Fibroblast of skin of left quadriceps (primary cell): ENCODE measurements at places on chromosomes 1 and 21.

DNA sequence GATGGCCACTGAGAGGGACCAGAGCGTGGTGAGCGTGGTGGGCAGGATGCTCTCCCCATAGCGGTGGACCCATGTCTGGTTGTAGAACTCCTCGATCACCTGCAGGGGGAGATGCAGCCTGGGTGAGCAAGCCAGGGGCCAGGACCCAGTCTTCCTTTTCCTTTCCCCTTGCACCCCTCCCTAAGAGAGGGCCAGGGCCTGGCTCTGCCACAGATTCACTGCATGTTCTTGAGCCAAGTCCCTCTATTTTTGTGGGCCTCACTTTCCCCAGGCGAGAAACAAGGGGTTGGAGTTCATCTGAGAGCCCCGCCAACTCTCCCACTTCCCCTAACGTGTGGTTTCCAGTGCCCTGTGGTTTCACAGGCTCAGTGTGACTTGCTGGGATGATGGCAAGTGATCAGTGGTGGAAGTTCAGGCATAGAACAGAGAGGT, 27.5 kb downstream of the SLC2A1 start:
- DNase-seq = no peak

DNA sequence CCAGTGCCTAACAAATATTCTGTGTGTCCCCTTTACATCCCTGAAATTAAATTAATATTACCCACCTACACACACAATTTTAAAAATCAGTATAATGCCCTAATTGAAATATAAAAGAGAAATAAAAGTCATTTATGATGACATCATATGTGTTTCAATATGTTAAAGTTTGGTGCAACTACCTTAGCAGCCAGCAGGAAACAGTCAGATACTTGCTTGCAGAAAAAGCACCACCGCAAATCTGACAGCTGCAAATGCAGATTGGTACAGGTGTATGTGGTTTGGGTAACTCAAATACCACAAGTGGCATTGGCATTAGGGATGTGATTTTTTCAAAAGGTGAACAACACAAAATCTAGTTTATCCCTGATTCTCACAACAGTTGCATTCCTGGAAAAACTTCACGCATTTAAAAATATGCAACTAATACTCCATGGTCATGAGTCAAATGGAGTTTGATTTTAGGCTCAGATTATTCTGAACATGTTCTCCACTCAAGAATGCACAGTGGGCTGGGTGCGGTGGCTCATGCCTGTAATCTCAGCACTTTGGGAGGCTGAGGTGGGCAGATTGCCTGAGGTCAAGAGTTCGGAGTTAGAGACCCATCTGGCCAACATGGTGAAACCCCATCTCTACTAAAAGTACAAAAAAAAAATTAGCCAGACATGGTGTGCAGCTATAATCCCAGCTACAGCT, 106.3 kb downstream of the EDEM3 start:
- no peak for DNase-seq

DNA sequence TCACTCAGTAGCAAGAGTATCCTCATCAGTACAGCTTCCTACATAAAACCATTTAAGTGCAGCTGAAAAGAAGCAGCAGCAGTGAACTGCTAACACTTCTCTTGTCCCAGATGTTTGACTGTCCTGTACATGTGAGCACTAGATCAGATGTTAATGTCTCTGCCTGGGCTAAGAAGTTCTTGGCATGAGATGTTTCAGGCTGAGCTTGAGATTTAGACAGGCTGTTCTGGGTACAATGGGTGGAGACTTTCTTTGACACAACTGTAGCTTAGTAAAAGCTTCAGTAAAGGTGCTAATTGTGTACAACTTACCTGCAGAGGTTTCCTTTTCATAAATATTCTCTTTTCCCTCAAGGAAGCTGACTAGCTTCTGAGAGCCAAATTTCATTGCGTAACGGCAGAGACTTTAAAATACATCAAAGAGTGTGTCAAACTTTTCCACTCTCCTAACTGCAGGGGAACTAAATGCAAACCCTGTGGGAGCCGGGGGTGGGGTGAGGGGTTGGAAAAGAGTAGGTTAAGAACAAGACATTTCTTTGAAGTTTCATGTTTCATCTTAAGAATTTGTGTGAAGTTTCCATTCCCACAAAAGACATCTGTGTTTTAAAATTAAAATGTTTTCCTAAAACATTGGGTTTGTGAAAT, 82.1 kb upstream of the CCDC190 start:
- DNase-seq = peak; percentile 13

DNA sequence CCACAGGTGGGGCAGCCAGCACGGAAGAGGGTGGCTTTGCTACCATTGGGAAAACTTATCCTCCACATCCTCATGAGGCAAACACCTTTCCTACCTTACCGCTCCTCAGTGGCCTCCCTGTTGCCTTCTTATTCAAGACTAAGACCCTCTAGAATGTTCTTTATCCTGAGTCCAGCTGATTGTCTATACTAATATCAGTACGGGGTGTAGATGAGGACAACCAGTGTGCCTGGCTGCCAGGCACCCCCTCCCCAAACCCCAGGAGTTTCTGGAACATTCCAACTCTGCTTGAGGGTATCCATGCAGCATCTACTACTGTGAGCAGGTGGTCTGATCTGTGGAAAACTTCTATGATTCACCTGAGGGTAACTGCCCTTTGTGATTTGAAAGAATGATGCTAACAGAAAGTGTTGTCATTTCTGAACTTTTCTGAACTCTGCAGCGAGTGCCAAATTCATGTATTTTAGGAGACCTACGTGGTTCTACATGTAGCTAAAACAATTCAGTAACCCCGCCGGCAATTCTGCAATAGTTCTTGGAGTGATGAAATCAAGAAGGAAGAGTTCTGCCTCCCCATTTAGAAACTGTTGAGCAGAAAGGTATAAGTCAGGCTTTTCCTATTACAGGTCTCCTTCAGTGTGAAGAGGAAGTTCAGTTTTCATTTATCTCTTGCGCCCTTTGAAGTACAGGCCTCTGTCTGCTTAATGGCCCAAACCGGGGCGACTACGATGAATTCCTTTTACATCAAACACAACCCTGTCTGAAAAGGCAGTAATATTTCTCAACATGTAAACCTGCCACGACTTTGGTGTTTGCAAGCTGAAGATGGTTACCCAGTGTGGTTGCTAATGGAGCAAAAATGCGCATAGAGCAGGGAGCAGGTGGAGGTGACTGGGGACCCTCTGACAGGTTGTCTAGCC, 80.4 kb downstream of the RUNX1 start:
- no peak for DNase-seq

DNA sequence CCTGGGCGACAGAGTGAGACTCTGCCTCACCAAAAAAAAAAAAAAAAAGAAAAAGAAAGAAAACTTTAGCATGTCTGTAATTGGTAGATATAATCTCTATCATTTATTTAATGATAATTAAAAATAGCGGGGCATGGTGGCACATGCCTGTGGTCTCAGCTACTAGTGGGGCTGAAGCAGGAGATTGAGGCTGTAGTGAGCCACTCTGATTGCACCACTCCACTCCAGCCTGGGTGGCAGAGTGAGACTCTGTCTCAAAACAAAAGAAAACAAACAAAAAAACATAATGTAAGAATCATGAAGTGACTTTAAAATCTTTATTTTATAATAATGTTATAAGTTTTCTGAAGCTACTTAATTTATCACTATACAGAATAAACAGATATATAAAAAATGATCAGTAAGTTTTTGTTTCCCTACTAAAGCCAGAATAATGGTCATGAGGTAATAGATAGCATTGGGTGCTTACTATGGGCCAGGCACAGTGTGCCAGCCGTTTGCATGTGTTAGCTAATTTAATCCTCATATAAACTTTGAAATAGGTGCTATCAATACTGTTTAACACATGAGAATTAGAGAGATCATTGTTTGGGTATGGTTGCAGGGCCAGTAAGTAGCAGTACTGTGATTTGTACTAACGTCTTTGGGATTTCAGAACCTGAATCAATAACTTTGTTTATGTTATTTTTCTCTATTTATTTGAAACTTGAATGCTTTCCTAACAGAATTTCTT, 23.8 kb downstream of the CLIC4 start:
- no peak for DNase-seq

DNA sequence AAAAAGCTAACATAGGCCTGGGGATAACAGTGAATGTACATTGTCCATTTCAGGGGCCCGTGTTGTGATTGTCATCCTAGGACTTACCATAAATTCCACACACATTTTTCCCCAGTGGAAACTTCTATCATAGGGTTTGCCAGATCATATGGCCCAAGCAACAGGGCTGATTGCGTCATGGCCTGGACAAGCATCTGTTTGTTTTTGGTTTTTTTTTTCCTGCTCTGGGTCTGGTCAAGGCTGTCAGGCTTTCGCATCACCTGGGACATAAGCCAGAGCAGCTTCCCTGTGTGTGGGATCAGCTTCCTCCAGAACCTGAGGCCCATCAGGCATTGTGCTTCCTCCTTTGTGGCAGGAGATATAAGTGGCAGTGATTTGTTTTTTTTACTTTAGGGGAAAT, 598.5 kb upstream of the USP24 start:
- peak; percentile 55 for DNase-seq
